Astrocyte of the hippocampus (primary cell): ENCODE measurements at places on chromosomes 6 and 20.

DNA sequence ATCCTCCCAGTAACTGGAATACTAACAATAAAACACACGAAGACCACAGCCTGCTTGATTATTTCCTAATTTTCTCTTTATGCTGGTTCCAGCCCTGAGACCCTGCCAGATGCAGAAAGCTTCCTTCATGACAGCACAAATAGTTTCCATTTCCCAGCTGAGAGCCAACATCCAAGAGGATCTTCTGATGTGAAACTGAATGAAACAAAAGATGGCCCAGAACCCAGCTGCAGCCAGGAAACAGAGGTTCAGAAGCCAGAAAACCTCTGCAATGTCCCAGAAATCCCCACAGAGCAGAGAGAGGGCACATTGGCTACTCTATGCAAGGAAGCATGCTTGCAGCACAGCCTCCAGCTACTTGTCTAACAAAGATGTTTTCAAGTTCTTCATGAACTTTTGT is 61.8 kb upstream of the PLEKHG1 start:
- no peak for DNase-seq

DNA sequence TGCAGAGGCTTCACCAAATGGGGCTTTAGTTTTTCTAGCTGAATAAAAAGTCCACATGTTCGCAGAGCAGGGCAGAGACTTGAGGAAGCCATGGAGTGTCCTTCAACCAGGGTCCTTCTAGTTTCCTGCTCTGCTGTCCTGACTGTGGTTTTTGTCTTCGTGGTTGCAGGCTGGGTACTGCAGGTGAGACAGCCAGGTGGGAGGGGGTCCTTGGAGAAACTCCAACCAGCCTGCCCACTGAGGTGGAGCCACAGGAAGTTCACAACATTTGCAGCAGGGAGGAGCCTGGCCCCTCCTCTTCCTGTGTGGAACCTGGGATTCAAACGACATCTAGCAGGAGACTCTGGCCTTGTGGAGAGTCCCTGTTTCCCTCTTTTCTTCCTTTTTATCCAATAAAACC is 68.8 kb upstream of the MYLIP start:
- DNase-seq, result no peak

DNA sequence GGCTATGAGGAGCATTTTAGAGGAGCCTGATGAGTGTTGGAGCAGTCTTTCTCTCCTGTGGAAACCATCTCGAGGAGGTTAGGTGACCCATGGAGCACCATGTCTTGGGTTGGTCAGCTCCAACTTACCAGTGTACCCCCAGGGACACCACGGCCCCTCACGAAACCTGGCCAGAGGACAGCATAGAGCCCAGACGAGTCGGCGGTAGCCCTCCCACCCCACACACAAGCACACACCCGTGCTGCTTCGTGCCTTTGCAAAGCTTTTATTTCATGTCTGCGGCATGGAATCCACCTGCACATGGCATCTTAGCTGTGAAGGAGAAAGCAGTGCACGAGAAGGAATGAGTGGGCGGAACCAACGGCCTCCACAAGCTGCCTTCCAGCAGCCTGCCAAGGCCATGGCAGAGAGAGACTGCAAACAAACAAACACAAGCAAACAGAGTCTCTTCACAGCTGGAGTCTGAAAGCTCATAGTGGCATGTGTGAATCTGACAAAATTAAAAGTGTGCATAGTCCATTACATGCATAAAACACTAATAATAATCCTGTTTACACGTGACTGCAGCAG is 53.6 kb downstream of the EZR start:
- no peak for DNase-seq

- no peak for DNase-seq
Observed at GRCh38 chr6:154960299-154960843, 34.7 kb upstream of the TIAM2 start.

DNA sequence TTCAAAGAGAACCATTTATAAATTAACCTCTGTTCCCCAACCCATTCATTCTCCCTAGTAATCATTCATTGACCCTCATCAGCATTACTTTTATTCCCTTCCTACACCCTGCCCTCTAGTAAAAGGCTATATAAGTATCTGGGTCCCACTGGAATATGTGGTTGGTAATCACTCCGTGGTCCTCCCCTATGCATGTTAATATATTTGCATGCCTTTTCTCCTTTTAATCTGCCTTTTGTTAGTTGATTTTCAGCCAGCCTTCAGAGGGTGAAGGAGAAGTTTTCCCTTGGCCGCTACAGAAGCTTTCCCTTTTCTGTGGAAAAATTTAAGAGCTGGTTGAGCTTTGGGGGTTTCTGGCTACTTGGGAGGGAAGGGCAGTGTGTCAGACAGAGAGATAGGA is 585.6 kb downstream of the UTRN start:
- DNase-seq, result no peak

DNA sequence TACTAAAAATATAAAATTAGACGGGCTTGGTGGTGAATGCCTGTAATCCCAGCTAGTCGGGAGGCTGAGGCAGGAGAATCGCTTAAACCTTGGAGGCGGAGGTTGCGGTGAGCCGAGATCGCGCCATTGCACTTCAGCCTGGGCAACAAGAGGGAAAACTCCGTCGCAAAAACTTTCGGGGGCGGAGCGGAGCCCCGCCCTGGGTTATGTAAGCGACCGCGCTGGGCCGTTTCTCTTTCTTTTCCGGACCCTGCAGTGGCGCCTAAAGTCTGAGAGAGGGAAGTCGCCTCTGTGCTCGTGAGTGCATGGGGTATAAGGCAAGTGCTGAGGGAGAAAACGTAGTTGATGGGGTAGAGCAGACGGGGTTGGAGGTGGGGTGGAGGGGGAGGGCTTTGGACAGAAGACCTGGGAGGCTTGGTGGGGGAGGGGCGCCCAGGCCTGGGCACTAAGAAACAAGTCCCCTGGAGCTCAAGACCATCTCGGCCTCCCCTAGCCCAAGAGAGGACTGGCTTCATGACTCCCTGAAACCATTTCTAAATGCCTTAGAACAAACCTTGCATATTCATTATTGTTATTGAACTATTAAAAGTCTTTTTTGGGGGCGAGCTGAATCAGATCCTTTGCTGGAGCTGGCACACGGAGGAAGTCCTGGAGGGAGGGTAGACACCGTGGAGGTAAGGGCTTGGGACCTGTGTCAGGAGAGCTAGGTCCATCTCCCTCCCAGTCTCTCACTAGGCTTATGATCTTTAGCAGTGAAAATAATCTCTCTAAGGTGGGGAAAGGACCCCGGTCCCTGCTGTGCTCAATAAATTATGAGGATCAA is 2.7 kb upstream of the MICA start:
- peak; percentile 74 for DNase-seq

DNA sequence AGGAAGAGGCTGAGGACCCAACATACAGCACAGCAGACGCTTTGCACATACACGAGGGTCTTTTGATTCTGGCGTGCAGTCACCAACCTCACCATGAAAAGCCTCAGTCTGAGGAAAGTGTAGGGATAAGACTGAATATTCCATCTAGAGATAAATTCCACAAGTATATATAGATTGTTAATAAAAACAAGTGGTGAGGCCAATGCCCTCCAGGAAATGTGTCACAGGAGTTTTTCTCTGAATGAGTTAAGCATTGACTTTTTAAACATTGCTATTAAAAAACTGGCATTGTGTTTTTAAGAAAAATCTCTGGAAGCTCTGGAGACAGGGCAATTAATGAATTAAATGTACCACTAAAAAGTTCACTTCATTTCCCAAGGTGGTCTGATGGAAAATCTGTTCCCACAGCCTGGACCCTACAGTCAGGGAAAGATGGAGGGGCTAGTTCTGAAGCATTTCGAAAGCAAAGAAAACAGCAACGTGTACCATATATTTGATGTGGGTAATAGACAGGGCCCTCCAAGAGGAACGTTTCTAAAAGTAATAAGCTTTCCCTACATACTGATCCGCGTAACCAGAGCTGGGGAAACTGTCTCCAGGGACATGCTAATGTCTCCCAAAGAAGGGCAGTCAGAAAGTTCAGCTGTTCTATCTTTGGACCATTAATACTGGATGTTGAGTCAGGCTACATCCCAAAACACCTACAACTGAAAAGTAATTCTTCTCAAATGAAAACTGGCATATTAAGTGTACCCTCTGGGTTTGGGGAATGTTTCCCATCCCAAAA is 301.1 kb downstream of the FOXC1 start:
- no peak for DNase-seq

DNA sequence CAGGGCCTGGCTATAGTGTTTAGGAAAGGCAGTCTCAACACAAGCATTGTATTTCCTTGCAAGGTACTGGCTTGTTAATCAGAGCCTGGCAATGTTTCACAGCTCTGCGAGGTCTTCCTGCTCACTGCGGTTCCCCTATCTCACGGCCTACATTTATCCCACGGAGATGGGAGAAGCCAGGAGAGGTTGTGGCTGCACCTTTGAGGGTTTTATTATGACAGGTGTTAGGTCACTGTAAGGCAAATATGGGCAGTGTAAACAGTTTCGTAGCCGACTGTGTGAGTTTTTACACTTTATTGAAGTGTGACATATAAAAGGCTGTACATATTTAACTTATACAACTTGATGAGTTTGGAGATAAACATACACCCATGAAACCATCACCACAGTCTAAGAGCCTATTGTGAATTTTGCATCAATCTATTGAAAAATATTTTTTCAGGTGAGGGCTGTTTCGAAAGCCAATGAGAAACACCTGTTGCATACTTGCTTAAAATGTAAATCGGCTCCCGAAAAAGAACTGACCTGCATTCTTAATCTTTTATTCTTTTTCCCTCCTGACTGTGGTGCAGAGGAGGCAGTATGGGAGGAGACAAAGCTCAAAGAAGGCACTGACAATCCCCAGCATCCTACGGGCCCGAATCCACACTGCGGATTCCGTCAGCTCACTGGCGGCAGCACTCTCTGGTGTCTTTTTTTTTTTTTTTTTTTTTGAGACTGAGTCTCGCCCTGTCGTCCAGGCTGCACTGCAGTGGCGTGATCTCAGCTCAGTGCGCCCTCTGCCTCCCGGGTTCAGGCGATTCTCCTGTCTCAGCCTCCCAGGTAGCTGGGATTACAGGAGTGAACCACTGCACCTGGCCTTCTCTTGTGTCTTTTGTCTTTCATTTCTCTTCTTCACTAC is 7.5 kb upstream of the RBM38 start:
- no peak for DNase-seq

- no peak for DNase-seq
Observed at GRCh38 chr20:5551621-5552020, 198.6 kb upstream of the SHLD1 start.

DNA sequence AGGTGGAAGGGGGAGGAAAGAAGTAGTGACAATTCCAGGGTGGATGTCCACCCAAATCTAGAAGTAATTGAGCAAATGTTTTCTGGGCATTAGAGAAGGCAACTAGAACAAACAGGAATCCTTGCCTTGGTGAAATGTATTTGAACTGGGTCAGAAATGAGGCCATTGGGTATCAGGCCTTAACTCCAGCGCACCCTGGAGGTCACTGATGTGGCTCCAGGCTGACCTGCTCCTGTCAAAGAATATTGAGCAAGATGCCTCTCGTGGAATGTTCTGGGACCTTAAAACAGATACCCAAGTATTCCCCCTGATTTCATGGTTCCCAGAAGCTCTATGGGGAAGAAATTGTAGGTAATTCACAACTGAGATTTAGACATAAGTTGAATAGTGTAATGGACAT is 6.9 kb downstream of the HLA-DPB1 start:
- DNase-seq, result peak; percentile 66

DNA sequence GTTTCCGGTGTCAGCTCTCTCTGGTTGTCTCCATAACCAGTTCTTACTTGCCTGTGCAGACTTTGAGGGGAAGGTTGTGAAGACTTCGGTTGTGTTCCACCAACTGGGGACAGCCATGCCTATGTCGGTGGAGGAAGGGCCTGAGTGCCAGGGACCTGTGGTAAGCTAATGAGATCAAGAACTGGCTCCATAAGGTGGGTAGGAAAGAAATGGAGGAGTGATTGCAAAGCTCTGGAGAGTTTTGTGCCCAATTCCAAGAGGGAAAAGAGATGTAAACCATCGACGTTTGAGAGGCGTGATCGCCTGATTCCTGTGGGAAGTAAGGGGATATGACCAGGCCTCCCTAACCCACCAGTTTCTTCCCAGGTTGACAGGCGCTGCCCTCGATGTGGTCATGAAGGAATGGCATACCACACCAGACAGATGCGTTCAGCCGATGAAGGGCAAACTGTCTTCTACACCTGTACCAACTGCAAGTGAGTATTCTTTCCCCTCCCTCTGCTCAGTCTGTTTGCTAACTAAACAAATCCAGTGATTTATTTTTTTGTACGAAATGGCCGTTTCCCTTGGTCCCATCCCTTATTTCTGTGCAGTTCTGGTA is 893 bp downstream of the POLR1H start:
- DNase-seq, result no peak

DNA sequence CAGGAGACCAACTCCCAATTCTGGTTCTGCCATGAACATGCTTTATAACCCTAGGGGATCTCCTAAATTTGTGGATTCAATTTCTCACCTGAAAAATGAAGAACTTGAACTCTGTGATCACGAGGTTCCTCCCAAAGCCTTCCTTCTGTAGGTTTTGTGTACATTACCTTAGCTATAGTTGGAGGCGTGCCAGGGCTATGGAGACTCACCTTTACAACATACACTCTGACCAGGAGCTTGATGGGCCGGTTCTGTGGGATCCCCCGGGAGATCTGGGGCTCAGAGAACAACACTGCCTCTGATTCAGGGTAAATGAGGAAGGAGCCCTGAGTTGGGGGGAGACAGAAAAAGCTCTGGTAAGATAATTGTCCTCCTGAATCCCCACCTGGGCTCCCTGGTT is 34.1 kb downstream of the ERGIC3 start:
- DNase-seq, result no peak

DNA sequence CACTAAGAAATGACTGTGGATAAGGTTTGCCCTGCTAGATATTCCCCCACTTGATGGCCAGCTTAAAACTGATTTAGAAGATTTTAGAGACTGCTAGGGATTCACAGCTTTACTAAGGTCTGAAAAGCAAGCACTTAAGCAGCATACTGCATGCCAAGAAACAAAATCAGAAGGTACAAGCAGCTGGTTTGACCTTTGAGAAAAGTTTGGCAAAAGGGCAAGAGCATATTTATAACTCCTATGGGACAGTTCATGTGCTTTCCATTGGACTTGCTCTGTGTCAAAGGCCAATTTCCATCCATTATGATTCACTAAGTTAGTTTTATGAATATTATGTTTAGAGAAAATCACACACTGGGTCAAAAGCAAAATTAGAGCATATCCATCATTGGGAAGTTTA is 402.8 kb downstream of the PKHD1 start:
- DNase-seq, result no peak

DNA sequence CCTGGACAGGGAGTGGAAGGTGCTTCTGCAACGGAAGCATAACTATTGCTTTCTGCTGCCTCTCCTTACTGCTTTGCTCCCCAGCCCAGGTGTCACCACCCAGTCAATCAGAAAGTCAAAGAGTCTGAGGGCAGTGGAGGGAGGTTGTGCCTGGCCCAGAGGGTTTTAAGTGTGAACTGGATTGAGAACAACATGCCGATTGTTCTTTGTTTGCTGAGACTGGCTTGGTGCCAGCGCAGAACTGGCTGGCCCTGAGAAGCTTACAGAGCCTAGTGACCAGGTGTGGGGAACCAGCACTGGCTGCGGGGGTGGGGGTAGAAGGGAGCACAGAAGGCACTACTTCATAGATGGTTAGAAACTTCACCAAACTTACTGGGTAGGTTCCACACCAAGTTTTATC is 31.1 kb upstream of the ENPP4 start:
- DNase-seq, result peak; percentile 4
